ENCODE measurements at places on chromosomes 1 and 21. TPM values are rescaled to one million over a fixed set of nuclear protein-coding genes. Genes with fewer than 3 reads are reported as not detected.
A peak's percentile ranks its signal among the peaks of the same experiment; 100 is the strongest.

The NTNG1 gene
- polyA plus RNA-seq, result 0.03 TPM

The L1TD1 gene
- polyA plus RNA-seq, result not detected

GRCh38 chr21:46119637-46120271, 21.8 kb downstream of the COL6A2 start:
- peak; percentile 27 for DNase-seq

GRCh38 chr1:73947009-73947408, 251.0 kb downstream of the LRRIQ3 start:
- no peak for DNase-seq

GRCh38 chr1:229040630-229041358, 230.1 kb upstream of the RAB4A start:
- DNase-seq, result no peak

DNA sequence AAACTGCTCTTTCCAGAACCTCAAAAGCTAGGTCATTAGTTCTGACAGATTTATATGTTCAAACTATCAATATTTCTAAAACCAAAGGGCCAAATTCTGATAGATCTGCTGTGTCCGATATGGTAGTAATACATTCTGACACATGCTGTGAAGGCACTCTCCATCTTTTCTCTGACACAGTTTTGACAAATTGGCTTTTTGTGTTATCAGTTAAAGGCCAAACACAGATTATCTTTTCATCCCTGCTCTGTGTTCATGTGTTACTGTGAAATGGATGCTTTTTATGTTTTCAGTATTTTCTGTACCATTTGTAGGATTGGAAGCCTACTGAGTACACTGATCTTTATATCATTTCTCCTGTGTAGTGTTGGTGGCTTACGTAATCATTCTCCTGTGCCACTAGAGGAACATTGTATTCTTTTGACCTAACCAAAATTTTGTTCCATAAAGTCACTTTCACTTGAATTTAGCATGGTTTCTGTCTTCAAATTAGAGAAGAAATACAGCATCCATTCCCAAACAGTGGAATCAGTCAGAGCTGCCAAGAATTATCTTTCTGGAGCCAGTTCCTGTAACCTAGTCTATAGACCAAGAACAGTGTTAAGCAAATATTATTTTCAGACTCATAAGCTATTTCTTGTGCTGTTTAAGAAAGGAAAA, 137.2 kb downstream of the ADGRL2 start:
- DNase-seq, result no peak

DNA sequence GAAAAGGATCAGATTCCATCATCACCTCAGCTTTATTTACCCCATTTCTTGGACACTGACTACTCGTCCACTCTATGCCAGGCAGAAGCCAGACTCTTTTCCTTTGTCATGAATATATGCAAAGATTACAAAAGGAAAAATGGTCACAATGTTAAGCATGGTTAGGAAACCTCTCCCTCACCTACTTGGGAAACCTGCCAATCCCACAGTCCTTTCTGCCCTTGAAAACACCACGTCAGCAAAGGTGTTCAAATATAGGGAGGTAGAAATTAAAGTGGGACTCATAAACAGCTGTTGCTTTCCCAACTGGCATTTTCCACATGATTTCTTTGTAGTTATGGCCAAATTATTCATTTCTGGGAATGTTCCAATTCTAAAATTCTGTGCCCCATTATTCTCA, 16.2 kb upstream of the ATP13A2 start:
- no peak for DNase-seq

The ZNF695 gene
- 3.0 TPM for polyA plus RNA-seq

The SYNC gene
- 25.6 TPM for polyA plus RNA-seq

GRCh38 chr1:52629325-52629643, 3.7 kb upstream of the SHISAL2A start:
- peak; percentile 49 for DNase-seq

GRCh38 chr1:240693036-240693435, 81.1 kb upstream of the GREM2 start:
- peak; percentile 43 for DNase-seq

DNA sequence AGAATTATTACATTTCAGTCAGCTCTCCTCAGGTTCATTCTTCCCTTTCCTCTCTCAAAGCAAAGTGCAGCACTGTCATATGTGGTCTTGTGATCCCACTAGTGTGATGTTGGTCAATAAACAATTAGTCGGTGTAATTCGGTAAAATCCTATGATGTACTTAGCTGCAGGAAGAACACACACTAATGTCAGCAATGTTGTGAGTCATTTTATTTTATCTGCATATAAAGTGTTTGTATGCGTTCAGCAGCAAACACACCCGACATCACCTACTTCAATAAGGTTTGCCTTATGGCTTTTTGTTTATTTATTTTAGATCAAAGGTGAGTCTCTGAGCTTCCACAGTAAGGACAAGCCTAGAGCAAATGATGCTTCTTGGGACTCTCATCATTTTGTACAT, 47.8 kb downstream of the PTPN14 start:
- no peak for DNase-seq

The IVNS1ABP gene
- 24.5 TPM for polyA plus RNA-seq

- no peak for DNase-seq
These were observed 10.6 kb upstream of the PKN2 start for GRCh38 chr1:88673446-88673845.

GRCh38 chr1:18879791-18880309, 20.4 kb upstream of the TAS1R2 start:
- peak; percentile 71 for DNase-seq

GRCh38 chr21:44320847-44321246, 18.3 kb downstream of the CFAP410 start:
- no peak for DNase-seq

GRCh38 chr1:187413405-187414169, 584.8 kb downstream of the PLA2G4A start:
- DNase-seq, result no peak

DNA sequence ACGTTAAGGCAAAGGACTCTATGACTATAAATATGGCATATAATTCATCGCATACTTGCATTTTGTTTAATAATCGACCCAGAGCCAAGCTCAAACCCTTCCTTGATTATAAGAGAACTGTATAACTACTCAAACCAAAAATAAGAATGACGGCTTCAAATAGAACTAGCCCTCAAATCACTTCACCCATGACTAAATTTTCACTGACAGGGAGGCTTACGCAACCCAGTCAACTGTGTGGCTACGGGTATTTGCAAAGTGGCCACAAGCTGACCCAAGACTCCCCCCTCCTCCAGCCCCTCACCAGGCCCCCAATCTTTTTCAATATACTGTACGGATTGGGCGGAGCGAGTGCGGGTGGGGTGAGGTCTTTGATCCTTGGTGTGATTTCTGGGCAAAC, 268.3 kb downstream of the ASTN1 start:
- no peak for DNase-seq

The FYB2 gene
- polyA plus RNA-seq, result not detected

DNA sequence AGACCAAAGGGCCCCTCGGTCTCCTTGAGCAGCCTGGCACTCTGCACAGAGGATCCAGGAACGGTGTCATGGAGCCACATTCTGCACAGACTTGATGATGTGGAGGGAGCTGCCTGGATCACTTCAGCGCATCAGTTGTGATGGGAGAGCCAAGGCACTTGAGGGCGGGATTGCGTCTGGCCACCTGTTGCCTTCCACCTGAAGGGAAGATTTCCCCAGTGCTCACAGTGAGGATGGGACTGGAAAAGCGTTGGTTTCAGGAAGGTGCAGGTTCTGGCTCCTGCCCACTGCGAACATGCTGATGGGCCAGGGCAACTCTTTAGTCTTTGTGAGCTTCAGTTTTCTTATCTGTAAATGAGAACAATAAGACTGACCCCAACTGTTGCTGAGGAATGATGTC, 2.6 kb downstream of the RER1 start:
- DNase-seq, result no peak

GRCh38 chr1:207959141-207959825, 48.4 kb upstream of the CD34 start:
- DNase-seq, result peak; percentile 22

The C1orf53 gene
- polyA plus RNA-seq, result 22.9 TPM

DNA sequence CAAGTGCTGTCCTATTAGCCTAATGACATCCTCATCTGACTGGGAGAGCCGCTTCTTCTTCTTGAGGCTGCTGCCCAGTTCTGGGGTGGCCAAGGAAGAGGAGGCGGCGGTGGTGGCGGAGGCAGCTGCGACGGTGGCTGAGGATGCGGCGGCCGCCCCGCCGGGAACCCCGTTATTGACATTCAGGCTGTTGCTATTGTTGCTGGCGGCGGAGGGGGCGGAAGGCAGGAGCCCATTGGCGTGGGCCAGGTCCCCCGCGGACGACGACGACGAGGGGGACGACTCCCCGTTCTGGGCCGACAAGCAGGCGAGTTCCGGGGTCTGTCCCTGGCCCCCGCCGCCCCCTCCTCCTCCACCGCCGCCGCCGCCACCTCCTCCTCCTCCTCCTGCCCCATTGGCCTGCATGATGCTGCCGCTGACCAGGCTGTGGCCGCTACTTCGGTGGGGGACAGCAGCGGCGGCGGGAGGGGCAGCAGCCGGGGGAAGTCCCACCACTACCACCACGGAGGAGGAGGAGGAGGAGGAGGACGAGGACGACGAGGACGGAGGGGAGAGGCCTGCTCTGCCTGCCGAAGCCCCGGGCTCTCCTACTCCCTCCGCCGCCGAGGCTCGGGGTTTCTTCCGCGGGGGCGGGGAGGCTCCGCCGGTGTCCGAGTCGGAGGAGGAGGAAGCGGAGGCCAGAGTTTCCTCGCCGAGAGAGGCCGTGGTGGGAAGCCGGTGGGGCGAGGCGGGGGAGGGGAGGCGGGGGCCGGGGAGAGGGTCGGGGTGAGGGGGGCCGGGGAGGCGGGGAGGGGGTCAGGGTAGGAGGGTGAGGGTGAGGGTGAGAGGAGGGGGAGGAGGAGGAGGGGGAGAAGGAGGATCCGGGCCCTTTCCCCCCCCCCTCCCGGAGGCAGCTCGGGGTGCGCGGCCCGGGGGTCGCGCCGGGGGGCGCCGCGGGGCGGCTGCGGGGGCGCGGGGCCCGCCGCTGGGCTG, 610 bp downstream of the WDR26 start:
- DNase-seq, result peak; percentile 87

The CHRM3 gene
- polyA plus RNA-seq, result 0.16 TPM

DNA sequence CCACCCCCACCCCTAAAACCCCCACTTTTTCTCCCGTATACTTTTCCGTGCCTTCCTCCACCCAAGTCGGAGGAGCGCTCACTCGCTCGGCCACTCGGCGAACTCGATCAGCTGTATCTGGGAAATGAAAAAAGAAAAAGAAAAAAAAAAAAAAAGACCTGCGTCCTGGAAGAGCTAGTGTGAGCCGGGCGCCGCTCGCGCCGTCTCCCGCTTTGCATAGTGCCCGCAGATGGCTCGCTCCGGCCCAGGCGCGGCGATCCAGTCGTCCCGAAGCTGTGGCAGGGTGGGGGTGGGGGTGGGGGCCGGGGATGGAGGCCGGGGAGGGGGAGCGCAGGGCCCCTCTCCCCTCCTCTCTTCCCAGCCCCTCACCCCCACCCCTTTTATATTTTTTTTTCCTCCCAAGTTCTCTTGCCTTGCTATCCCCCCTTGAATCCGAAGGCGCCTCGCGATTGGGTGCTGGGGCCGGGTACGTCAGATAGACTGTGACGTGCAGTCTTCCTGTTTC, 299 bp upstream of the PROX1 start:
- peak; percentile 94 for DNase-seq

The PLEKHA6 gene
- polyA plus RNA-seq, result 3.1 TPM

DNA sequence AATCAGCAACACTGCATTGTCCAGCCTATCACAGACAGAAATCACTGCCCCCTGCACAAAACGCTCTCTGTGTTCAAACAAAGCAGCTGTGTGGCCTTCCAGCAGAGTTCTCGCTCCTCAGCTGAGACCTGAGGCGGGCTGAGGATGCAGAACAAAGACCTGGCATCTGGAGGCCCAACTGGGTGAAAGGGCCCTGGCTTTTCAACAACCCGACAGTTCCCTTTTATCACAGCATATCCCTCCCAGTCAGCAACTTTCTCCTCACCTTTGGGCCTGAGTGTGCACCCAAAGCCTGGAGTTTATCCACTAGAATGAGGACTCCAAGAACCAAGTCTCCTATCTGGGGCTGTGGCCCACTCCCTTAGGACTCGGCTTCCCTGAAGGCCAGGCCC, 42.6 kb upstream of the A3GALT2 start:
- DNase-seq, result no peak

GRCh38 chr1:61119085-61119484, 36.7 kb downstream of the NFIA start:
- DNase-seq, result no peak

- DNase-seq, result no peak
These were observed 508.3 kb upstream of the PKN2 start for GRCh38 chr1:88175631-88176226.

The NR0B2 gene
- not detected for polyA plus RNA-seq

DNA sequence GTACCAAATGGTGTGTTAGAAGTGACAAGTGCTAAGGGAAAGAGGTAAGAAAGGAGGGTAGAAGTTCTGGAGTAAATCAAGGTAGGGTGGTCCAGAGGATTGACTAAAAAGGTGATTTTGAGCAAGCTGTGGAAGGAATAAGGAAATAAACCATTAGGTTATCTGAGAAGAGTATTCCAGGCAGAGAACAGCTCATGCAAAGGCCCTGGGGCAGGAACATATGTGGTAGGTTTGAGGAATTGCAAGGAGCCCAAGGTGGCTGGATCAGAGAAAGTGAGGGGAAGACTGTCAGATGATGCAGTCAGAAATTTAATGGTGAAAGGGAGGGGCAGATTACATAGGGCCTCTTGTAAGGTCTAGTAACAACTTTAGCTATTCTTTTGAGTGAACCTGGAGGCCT, 302.6 kb downstream of the PBX1 start:
- no peak for DNase-seq

DNA sequence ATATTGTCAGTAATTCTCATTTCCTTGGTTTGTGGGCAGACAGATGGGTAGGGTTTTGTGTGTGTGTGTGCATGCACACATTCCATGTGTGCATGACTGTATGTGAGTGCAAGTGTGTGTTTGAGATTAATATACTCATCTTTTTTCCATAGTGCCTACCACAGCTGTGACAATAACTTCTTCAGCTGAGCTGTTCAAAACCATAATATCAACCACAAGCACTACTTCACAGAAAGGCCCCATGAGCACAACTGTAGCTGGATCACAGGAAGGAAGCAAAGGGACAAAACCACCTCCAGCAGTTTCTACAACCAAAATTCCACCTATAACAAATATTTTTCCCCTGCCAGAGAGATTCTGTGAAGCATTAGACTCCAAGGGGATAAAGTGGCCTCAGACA, 149.3 kb downstream of the ADGRL2 start:
- no peak for DNase-seq

DNA sequence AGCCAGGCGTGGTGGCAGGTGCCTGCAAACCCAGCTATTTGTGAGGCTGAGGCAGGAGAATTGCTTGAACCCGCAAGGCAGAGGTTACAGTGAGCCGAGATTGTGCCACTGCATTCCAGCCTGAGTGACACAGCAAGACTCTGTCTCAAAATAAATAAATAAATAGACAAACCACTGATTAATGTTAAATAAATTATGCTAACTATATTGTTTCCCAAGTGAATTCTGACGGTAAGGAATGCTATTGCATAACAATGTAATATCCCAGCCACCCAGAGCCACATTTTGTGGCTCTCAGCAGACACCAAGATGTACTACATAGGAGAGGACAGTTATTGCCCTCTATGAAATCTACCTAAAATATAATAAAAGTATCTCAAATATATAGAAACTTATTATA, 55.4 kb downstream of the LPGAT1 start:
- no peak for DNase-seq

GRCh38 chr21:45102391-45102932, 28.1 kb downstream of the ADARB1 start:
- DNase-seq, result no peak

The SV2A gene
- polyA plus RNA-seq, result 22.7 TPM
